ENCODE measurements at places on chromosomes 7 and 10.
A peak's percentile ranks its signal among the peaks of the same experiment; 100 is the strongest.

GRCh38 chr7:107622429-107622828 is 38.2 kb upstream of the SLC26A4 start:
- no peak for DNase-seq

GRCh38 chr10:43452356-43452914 is 15.5 kb downstream of the ZNF487 start:
- DNase-seq = no peak

DNA sequence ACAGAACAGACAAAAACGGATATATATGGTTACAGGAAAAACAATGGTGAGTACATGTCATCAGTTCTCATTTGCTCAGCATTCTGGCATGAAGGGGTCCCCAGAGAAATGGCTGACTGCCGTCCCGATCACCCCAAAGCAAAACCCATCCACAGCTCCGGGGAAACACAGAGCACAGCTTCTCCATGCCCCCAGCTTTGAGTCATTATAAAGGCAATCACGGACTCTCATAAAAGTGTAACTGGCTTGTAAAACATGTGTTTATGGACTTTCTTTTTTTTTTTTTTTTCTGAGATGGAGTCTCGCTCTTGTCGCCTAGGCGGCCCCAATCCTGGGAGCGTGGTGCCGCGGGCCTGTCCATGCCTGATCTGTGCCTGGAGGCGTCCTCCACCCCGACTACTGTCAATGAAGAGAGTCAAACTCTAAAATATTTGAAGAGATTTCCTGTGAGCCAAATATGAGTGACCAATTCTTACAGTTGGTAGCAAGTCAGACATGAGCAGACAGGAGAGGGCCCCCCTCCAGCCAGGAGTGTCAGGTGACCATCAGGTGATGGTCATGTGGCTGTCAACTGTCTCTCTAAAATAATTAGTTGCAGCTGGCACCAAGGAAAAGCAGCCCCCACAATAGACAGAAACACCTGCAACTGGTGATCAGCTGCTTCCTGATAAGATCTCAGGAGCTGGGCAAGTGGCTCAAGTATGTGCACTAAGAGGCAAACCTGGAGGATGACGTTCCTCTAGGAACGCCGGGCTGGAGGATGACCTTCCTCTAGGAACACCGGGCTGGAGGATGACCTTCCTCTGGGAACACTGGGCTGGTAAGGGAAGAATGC is 21.7 kb upstream of the NOM1 start:
- DNase-seq = no peak

DNA sequence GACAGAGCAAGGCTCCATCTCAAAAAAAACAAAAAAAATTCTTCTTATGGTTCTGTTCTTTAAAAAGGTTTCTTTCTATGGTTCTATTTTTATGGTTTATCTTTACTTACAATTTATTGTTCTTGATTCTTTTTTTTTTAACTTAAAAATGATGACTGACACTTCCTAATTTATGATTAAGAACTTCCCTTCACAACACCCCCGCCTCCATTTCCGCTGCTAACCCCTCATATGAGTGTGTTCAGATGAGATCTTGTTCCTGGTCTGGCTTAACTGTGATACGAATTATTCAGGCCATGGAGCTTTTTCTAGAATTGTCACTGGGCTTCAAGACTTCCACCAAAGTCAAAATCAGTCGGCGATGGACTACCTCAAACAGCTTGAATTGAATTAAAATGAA is 33.9 kb downstream of the PTER start:
- peak; percentile 2 for DNase-seq

- no peak for DNase-seq
Observed at GRCh38 chr10:13276749-13277365, 23.0 kb downstream of the PHYH start.

DNA sequence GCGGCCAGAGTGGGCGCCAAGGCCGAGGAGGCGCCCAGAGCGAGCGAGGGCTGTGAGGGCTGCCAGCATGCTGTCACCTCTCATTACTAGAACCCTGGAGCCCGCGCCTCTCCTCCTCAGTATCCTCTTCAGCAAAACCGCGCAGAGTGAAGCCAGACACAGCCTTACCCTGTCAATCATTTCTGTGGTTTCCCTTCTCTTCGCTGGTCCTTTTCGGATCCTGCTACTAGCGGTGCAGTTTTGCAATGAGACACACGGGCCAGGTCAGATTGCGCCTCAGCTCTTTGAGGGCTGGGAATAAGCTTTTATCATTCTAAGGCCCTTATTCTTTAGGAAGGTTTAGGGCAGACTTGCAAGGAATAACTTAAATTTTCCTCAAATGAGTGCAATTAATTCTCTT is 55.5 kb upstream of the FAM171A1 start:
- DNase-seq = no peak

DNA sequence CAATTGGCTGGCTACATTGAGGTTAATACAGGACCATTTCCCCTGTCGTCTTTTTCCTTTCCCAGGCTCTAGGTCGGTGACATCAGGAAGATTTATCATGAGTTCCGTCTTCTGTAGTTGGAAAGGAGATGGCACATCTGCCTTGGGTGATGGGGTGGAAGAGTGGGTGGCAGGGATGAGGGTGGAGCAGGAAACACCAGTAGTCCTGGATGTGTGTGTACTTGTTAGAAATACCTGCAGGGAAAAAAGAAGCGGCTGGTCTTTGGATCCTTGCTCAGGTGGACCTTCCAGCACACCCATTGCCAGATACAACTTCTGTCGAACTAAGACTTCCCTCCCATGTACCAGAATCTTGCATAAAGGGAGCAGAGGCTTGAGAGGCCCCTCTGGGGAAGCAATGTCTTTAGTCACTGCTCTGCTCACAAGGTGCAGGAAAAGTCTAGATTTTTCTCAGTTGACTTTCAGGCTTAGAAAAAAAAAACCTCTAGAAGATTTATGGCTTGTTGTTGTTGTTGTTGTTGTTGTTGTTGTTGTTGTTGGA is 516.8 kb upstream of the GALNT17 start:
- no peak for DNase-seq

GRCh38 chr7:91632234-91632940 is 248.1 kb downstream of the MTERF1 start:
- no peak for DNase-seq

- no peak for DNase-seq
Observed at GRCh38 chr10:62170732-62171131, 97.9 kb downstream of the RTKN2 start.

- DNase-seq = no peak
Observed at GRCh38 chr10:52903397-52903938, 130.9 kb upstream of the MBL2 start.

DNA sequence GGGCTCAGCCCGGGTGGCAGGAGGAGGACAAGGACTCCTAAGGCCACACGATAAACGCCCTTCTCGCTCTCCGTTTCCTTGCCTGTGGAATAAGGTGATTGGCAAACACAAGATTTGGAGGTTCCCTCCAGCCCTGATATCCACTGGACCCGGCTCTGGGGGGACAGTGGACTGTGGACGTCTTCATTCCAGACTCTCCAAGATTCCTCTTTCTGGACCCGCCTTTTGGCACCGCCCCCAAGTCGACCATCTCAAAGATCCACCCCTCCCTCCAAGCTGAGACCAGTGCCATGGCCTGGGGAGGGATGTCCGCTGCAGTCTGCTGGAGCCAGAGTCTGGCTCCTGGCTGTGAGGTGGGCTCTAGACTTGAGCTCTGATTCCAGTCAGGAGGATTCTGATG is 23.6 kb downstream of the ZNF783 start:
- no peak for DNase-seq

GRCh38 chr10:118161461-118162246 is 114.9 kb upstream of the RAB11FIP2 start:
- no peak for DNase-seq

DNA sequence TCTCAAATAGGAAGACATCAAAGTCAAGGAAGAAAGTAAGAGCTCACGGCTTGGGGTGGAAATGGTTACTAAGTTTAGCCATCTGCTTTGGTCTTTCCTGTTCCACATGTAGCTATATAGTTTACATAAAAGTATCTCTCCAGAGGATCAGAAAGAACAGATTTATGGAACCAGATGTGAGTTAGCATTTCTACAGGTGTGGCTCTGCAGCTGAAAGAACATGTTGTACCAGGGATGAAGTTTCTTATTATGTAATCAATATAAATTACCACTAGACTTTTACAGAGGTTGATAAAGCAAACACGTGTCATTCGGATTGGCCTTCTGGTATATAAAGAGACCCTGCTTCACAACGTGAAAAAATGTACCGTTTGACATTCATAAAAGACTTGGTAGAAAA is 19.9 kb downstream of the CALD1 start:
- DNase-seq = no peak

DNA sequence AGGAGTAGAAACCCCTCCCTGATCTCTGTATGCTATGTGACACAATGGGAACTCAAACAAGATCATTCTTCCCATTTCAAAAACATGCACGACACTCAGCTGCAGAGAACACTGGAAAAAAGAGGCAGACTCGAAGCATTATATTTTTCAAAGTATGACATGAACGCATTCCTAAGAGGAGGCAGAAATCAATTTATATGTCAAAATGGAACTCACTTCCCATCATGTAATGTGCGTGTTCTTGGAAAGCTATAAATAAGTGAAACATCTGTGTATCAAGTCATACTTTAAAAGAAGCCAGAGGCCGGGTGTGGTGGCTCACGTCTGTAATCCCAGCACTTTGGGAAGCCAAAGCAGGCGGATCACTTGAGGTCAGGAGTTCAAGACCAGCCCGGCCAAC is 142.7 kb downstream of the ICA1 start:
- no peak for DNase-seq

- DNase-seq = no peak
Observed at GRCh38 chr7:99614495-99614894, 2.3 kb upstream of the ZSCAN25 start.

- no peak for DNase-seq
Observed at GRCh38 chr7:129843365-129843898, 109.3 kb downstream of the UBE2H start.

- no peak for DNase-seq
Observed at GRCh38 chr10:96263669-96264068, 7.7 kb downstream of the BLNK start.

- DNase-seq = no peak
Observed at GRCh38 chr7:17016402-17017010, 134.7 kb upstream of the AGR3 start.

GRCh38 chr7:17347401-17347800 is 48.9 kb downstream of the AHR start:
- no peak for DNase-seq

- no peak for DNase-seq
Observed at GRCh38 chr7:12861070-12861469, 173.6 kb downstream of the ARL4A start.

DNA sequence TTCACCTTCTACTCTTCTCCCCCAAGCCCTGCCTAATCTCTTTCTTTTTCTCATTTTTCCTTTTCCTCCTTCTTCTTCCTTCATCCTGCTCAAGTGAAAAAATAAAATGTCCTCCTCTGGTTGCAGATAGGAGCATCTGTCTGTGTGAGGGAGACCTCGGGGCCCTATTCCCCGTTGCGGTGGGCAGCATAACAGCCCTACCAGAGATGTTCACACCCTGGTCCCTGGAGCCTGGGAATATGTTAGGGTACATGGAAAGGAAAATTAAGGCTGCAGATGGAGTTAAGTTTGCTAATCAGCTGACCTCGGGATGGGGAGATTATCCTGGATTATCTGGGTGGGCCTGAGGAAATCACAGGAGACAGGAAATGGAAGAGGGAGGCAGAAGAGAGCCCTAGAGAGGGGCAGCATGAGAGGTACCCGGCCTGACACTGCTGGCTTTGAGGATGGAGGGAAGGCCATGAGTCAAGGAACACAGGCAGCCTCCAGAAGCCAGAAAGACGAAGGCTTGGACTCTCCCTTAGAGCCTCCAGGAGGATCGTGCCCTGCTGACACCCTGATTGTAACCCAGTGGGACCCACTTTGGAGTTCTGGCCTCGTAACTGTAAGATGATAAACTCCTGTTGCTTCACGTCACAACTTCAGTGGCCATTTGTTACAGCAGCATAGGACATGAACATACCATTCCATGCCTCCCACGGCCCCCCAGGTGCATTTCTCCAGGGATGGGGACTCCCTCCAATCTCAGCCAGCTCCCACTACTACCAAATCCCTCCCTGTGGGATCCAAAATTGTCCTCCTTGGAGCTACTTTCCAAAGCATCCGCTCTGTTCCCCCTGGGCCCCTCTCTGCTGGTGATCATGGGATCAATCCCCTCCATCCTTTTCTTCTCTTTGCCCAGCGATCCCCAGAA is 39.0 kb upstream of the ZMIZ1 start:
- DNase-seq = no peak

- DNase-seq = no peak
Observed at GRCh38 chr10:130547368-130547767, 411.2 kb downstream of the GLRX3 start.

- DNase-seq = no peak
Observed at GRCh38 chr10:99562631-99563030, 29.9 kb downstream of the NKX2-3 start.

DNA sequence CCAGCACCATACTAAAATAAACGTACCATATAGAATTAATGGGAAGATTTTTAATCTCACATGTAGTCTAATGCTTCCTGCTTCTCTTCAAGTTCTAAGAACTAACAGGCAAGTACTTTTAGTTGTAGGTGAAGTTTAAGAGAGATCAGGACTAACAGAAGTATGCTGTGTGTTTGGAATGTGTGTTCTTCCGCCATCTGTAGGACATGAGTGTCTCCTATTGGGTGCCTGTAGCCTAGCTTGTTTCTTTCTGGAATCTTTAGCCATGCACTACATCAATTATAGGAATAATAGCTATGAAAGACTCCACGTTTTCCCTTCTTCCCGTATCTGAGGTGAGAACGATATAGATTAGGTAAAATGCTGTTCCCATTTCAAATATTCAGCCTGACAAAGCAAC is 140.2 kb upstream of the AHR start:
- DNase-seq = no peak

DNA sequence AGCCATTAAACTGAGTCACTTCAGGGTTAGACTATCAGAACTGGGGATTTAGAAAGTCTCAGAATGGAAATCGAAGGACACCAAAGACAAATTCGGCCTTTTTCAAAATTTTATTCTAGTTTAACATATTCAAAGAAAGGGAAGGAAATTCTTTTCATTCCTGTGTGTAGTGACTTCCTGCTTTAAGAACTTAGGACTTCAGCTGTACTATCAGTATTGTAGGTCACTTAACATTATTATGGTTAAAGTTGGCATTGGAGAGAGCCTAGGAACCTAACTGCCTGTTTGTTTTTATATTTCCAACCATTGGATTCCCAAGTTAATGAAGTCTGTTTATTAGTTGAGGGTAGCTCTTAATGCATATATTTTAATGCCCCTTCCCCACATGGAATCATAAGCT is 63.7 kb downstream of the PTEN start:
- DNase-seq = no peak

DNA sequence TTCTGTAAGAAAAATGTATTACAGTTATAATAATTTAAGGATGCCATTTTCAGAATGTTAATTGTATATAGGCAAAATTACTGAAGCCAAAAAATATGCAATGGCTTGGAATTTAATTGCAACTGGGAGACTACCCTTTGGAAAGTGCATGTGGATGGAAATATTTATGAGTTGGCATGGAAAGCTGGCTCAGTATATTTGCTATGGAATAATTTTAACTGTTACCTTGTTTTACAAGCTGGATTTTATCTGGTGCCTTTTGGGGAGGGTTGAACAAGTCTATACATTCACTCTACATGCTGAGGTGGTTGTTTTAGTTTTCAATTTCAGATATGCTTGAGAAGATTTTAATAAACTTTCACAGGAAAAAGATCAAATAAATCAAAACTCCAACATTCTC is 80.9 kb upstream of the ABCB5 start:
- no peak for DNase-seq
